ENCODE measurements at places on chromosomes 2 and 18.

DNA sequence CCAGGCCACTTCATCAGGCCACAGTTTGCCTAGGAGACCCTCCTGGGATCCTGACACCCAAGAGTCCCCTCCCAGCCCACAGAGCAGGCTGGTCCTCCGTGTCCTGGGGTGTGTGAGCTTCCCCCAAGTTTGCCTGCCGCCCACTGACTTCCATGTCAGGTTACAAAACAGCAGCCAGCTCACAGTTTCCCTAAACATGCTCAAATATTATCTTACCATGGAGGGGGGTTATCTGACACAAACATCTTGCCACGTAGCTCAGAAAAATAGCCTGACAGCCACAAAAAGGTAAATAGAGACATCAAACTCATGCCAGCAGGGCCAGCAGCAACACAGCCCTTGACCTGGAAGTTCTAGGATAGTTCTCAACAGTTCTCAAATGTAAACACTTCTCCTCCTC, 346.5 kb downstream of the TNS1 start:
- no peak for DNase-seq
- peaks cover 17% of the 10 kb centered on the region for H3K27me3 ChIP-seq
- H3K4me3 ChIP-seq: no peak overlapping the region
- H3K4me1 ChIP-seq: no peaks in the 10 kb centered on the region
- no peak overlapping the region for H3K27ac ChIP-seq
- H3K36me3 ChIP-seq: no peaks in the 10 kb centered on the region

- no peak overlapping the region for H3K27ac ChIP-seq
- H3K4me1 ChIP-seq: peaks cover 6% of the 10 kb centered on the region
- no peaks in the 10 kb centered on the region for H3K27me3 ChIP-seq
- H3K4me3 ChIP-seq: no peak overlapping the region
- no peak for DNase-seq
Measured at GRCh38 chr2:46073540-46074046, 223.6 kb upstream of the EPAS1 start.

GRCh38 chr2:119546447-119546767, 2.2 kb downstream of the CFAP221 start:
- peaks cover 61% of the 10 kb centered on the region for H3K27me3 ChIP-seq
- H3K4me3 ChIP-seq: no peak overlapping the region
- no peak for DNase-seq
- H3K36me3 ChIP-seq: no peaks in the 10 kb centered on the region
- peaks cover 9% of the 10 kb centered on the region for H3K4me1 ChIP-seq

DNA sequence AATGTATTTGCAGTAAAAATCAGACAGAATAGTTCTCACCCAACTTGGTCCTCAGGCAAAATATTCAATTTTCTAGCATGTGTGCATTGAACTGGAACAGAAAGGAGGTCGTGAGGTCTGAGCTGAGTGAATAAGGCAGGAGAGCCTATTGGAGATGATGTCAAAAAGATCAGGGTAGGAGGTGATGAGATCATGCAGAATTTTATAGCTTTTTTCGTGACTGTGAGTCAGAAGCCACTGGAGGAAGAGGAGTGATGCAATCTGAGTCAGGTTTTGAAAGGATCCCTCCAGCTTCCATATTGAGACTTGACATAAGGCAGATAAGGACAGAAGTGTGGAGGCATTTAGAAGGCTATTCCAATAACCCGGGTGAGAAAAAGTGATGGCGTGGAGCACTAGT, 299.5 kb upstream of the SOX11 start:
- no peaks in the 10 kb centered on the region for H3K36me3 ChIP-seq
- DNase-seq: no peak
- no peak overlapping the region for H3K27ac ChIP-seq
- H3K4me1 ChIP-seq: no peaks in the 10 kb centered on the region

DNA sequence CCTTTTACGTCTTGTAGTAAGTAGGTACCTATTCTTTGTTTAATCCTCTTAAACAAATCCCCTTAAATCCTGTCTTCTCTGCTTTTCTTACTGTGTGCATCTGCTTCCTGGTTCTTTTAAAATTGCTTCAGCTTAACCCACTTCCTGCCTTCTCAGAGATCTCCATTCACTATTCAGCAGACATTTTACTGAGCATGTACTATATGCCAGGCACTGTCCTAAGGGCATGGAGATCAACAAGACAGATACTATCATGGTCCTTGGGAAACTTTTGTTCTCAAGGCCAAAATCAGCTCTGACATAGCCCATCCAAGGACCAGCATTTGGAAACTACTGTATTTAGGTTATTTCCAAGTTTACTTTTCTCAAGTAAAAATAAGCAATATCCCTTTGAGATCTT, 227.5 kb downstream of the TPGS2 start:
- no peaks in the 10 kb centered on the region for H3K4me1 ChIP-seq
- no peak overlapping the region for H3K4me3 ChIP-seq
- DNase-seq: no peak

- no peak overlapping the region for H3K4me3 ChIP-seq
- DNase-seq: no peak
- H3K4me1 ChIP-seq: no peaks in the 10 kb centered on the region
- H3K27me3 ChIP-seq: no peaks in the 10 kb centered on the region
- no peak overlapping the region for H3K27ac ChIP-seq
- H3K36me3 ChIP-seq: no peaks in the 10 kb centered on the region
Measured at GRCh38 chr2:187615902-187616301, 61.7 kb upstream of the TFPI start.

GRCh38 chr2:84491741-84492140, 24.6 kb upstream of the DNAH6 start:
- H3K4me1 ChIP-seq: peaks cover 12% of the 10 kb centered on the region
- H3K36me3 ChIP-seq: no peaks in the 10 kb centered on the region
- no peak for DNase-seq
- H3K27ac ChIP-seq: no peak overlapping the region

GRCh38 chr18:24228667-24229041, 89.8 kb downstream of the CABYR start:
- H3K4me3 ChIP-seq: no peak overlapping the region
- H3K27ac ChIP-seq: no peak overlapping the region
- DNase-seq: no peak
- peaks cover 35% of the 10 kb centered on the region for H3K27me3 ChIP-seq
- H3K36me3 ChIP-seq: peaks cover 3% of the 10 kb centered on the region
- peaks cover 6% of the 10 kb centered on the region for H3K4me1 ChIP-seq

DNA sequence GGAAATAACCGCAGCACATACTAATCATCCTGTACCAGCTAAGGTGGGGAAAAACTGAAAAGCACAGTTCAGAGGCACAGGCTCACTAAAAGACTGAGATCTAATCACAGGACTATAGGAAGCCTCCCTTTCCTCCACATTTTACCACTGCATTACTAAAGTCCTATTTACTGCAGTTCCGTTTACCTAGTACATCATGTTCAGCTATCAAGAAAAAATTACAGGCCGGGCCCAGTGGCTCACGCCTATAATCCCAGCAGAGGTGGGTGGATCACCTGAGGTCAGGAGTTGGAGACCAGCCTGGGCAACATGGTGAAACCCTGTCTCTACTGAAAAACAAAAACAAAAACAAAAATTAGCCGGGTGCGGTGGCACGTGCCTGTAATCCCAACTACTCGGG, 11.0 kb upstream of the NBEAL1 start:
- H3K4me1 ChIP-seq: no peaks in the 10 kb centered on the region
- H3K27ac ChIP-seq: no peak overlapping the region
- H3K4me3 ChIP-seq: no peak overlapping the region
- peaks cover 15% of the 10 kb centered on the region for H3K27me3 ChIP-seq

DNA sequence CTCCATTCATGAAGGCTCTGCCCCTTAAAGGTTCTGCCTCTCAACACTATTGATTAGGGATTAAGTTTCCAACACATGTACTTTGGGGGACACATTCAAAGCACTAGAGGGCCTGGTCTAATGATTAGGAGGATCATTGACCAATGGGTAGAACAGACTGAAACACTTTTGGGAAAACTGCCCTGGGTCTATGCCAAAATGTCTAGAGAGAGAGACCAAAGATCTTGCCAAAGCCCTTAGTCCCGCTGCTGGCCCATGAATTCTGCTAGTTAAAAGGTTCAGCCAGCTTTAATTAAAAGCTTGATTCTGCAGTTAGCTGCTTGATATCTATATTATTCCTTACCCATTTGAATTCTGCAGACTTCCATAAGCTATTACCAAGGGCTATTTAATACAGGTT, 613.2 kb downstream of the SLC4A3 start:
- DNase-seq: no peak
- no peak overlapping the region for H3K27ac ChIP-seq
- H3K4me1 ChIP-seq: no peaks in the 10 kb centered on the region
- H3K36me3 ChIP-seq: no peaks in the 10 kb centered on the region
- no peaks in the 10 kb centered on the region for H3K27me3 ChIP-seq

DNA sequence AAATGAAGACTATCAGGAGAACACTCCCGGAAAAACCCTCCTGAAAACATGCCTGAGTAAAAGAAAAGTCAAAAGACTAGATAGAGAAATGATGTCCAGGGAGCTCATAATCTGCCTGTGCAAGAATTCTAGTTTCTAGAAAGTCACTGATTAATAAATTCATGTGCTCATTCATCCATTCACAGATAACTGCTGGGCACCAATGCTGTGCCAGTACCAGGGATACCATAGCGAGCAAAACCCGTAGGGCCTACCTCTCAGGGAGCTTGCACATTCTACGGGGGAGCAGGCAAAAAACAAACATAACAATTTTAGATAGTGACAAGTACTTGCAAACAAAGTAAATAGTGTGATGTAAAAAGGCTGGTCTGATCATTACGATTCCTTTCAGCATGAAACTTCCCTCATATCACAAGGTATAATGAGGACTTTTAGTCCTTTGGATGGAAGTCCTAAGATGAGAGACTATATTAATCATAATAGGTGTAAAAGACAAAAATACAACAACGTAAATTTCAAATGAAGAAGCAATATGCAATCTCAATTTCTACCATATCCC, 289.9 kb downstream of the AFF3 start:
- no peak for DNase-seq
- no peak overlapping the region for H3K4me3 ChIP-seq
- no peaks in the 10 kb centered on the region for H3K4me1 ChIP-seq
- H3K27ac ChIP-seq: no peak overlapping the region
- peaks cover 15% of the 10 kb centered on the region for H3K27me3 ChIP-seq

GRCh38 chr2:58535182-58535581, 294.1 kb upstream of the FANCL start:
- DNase-seq: no peak
- no peaks in the 10 kb centered on the region for H3K27me3 ChIP-seq
- H3K4me1 ChIP-seq: no peaks in the 10 kb centered on the region

- peaks cover 5% of the 10 kb centered on the region for H3K36me3 ChIP-seq
- peaks cover 2% of the 10 kb centered on the region for H3K4me1 ChIP-seq
- DNase-seq: peak; percentile 16
- H3K27ac ChIP-seq: no peak overlapping the region
Measured at GRCh38 chr18:76620321-76621170, 125.5 kb upstream of the ZNF516 start.

- peaks cover 12% of the 10 kb centered on the region for H3K36me3 ChIP-seq
- no peak for DNase-seq
- H3K27me3 ChIP-seq: no peaks in the 10 kb centered on the region
Measured at GRCh38 chr2:98727369-98728087, 3.4 kb downstream of the MGAT4A start.

DNA sequence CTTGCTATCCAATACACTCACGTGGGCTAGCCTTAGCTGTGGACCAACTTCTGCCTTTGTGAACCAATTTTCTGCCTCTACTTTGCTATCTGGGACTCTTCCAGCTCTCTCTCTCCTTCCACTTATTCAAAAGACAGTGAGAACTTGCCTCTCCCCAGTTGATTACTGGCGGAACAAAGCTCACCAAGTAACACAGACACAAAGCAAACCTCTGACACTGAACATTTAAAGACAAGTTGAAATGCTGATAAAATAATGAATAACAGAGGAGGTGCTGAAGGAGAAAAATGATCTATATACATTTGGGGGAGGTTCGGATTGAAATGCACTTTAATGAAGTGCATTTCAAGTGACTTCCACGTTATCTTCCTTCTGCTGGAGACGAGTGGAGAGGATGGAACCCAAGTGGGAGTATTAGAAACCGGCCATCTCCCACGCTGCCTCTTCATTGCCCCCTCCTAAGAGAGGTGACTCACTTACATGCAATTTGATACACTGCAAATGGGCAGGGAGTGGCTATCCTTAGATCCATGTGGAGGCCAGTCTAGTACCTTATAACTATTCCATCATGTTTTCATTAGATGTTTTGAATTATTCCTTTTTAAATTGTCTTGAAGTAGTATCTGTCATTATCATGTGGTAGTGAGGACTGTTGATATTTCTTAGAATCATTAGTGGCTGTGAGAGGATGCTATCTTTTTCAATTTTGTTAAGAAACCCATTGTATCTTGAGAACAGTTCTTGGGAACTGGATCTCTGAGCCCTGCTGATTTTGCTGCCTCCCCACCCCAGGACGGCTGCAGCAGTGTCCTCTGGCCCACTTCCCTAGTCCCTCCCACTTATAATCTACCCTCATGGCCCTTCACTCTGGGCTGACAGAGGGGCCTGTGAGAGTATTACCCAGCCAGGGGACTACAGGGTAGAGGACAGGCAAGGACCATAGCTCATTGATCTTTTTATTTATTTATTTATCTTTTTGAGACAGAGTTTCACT, 6.0 kb upstream of the GLI2 start:
- no peak for DNase-seq
- peaks cover 30% of the 10 kb centered on the region for H3K27me3 ChIP-seq
- no peak overlapping the region for H3K27ac ChIP-seq
- H3K4me3 ChIP-seq: no peak overlapping the region
- no peaks in the 10 kb centered on the region for H3K36me3 ChIP-seq

GRCh38 chr2:159793326-159793725, 4.7 kb downstream of the CD302 start:
- no peak for DNase-seq
- no peak overlapping the region for H3K4me3 ChIP-seq
- H3K4me1 ChIP-seq: peaks cover 5% of the 10 kb centered on the region
- peaks cover 2% of the 10 kb centered on the region for H3K36me3 ChIP-seq
- H3K27me3 ChIP-seq: peaks cover 5% of the 10 kb centered on the region
- no peak overlapping the region for H3K27ac ChIP-seq

GRCh38 chr2:239277401-239278085, 123.3 kb downstream of the HDAC4 start:
- H3K27ac ChIP-seq: peak overlapping the region; percentile 59
- H3K4me1 ChIP-seq: peaks cover 34% of the 10 kb centered on the region
- no peaks in the 10 kb centered on the region for H3K27me3 ChIP-seq
- peak; percentile 3 for DNase-seq
- peaks cover 2% of the 10 kb centered on the region for H3K36me3 ChIP-seq
- peak overlapping the region; percentile 22 for H3K4me3 ChIP-seq

DNA sequence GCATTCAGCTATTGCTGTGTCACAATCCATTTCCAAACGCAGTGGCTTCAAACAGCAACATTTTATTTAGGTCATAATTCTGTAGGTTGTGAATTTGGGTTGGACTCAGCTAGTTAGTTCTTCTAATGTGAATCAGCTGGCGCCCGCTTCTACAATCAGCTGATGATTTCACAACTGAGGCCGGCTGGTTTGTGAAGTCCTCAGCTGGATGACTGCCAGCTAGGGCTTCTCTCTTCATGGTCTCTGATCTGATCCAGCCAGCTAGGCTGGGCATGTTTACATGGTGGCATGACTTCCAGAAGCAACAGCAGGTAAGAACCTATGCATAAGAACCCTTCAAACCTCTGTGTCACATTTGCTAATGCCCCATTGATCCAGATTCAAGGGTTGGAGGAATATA, 172.0 kb downstream of the SLC4A10 start:
- DNase-seq: no peak
- no peaks in the 10 kb centered on the region for H3K27me3 ChIP-seq
- H3K4me3 ChIP-seq: no peak overlapping the region
- no peak overlapping the region for H3K27ac ChIP-seq
- no peaks in the 10 kb centered on the region for H3K4me1 ChIP-seq

- H3K4me1 ChIP-seq: peaks cover 42% of the 10 kb centered on the region
- H3K27me3 ChIP-seq: no peaks in the 10 kb centered on the region
- no peak for DNase-seq
- H3K36me3 ChIP-seq: peaks cover 8% of the 10 kb centered on the region
- H3K27ac ChIP-seq: peak overlapping the region; percentile 98
- peak overlapping the region; percentile 99 for H3K4me3 ChIP-seq
Measured at GRCh38 chr2:98445683-98446581, 1.3 kb downstream of the INPP4A start.

Data from T-helper 17 cell (primary cell).